ENCODE measurements at places on chromosomes 2 and 18.

GRCh38 chr2:239944694-239945551, 80.2 kb downstream of the NDUFA10 start:
- no peak for DNase-seq

DNA sequence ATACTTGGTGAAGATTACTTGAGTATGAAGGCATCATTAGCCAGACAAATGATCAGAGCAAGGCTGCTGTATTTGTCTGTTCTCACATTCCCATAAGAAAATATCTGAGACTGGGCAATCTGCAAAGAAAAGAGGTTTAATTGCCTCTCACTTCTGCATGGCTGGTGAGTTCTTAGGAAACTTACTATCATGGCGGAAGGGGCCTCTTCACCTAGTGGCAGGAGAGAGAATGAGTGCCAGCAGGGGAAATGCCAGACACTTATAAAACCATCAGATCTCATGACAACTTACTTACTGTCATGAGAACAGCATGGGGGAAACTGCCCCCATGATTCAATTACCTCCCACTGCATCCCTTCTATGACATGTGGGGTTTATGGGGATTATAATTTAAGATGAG, 452.3 kb downstream of the GALR1 start:
- no peak for DNase-seq

DNA sequence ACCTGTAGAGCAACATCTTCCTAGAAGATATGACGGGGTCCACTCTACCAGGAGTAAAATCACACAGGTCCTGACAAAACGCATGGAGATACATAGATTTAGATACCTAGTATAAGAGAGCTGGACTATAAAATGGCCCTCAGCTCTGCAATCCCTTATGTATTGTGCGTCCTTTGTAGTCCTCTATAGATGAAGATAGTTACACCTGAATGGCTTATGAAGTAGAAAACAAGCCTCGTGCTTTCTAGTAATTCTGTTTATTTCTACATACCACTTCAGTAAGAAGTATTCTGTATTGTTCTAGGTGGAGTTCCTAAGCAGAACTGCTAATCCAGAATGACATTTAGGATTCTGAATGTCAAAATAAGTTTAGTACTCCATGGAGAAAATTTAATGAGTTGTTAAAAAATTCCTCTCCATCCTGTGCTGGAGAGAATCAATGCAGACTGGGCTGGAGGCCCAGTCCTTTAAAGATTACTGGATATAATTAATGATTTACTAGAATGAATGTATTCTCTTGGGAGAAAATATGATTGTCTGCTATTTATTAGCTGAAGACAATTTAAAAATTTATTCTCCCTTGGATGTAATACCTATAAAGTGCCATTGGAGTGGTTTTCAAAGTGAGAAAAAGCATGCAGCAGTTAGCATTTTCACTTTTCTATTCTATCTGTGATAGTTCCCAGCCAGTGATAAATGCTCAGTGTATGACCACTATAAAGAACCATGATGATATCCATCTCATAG, 147.3 kb upstream of the UNC80 start:
- no peak for DNase-seq

- DNase-seq: no peak
These were observed 1.7 kb downstream of the HOXD8 start for GRCh38 chr2:176130957-176131847.

- no peak for DNase-seq
These were observed 1.5 kb downstream of the RHOB start for GRCh38 chr2:20448246-20448976.

DNA sequence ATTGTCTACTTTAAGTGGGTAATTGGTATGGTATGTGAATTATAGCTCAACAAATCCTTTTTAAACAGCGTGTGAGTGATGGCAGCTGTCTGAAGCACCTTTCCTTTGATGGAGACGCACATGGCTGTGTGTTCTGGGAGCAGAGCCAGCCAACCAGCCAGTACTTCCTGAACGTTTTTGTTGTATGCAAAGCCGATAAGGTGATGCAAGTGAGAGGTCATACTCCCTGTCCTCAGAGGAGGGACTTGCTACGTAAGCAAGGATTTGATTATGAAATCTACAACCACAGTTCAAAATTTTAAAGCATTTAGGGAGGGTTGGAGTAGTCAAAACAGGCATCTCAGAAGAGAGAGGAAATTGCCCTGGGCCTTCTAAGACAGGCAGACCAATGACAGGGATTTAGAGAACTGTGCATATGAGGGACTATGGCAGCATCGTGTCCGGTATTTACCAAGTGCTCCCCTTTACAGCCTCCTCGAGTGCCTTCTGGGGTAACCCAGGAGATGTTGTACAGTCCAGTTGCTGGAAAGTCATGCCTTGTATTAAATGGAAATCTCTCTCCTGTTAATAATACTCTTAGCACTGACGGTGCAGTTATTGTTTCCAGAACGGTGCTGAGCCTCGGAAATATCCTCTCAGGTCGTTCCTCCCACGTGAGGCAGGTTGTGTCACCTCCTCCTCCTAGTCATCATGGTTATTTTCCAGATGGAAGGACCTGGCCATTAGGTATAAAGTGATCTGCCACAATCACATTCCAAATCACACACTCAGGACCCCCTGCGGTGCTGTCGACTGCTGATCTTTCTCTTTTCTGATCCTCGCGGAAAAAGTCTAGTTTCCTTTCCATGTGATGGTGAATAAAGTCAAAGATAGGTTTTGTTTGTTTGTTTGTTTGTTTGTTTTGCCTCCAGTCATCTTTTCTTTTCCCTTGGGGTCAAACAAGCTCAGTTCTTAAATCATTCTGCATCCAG, 28.4 kb downstream of the ARHGEF4 start:
- DNase-seq: no peak

DNA sequence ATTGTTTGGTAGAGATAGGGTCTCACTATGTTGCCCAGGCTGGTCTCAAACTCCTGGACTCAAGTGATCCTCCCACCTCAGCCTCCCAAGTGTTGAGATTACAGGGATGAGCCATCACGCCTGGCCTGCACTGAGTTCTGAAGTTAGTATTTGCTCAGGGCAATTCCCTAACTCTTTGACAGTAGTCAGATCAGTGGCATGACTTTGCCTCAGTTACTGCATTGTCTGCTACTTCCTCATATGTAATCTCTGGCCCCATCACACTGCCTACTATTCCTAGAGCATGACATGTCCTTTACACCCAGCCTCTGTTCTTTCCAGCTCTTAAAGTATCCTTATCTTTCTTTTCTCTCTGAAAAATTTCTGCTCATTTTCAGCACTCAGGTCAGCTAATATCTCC, 193.5 kb downstream of the LDLRAD4 start:
- no peak for DNase-seq

GRCh38 chr2:158546412-158547144, 89.8 kb downstream of the PKP4 start:
- DNase-seq: no peak

GRCh38 chr2:132860220-132860619, 190.2 kb upstream of the LYPD1 start:
- no peak for DNase-seq

- no peak for DNase-seq
These were observed 26.8 kb upstream of the SP3 start for GRCh38 chr2:173991856-173992588.

DNA sequence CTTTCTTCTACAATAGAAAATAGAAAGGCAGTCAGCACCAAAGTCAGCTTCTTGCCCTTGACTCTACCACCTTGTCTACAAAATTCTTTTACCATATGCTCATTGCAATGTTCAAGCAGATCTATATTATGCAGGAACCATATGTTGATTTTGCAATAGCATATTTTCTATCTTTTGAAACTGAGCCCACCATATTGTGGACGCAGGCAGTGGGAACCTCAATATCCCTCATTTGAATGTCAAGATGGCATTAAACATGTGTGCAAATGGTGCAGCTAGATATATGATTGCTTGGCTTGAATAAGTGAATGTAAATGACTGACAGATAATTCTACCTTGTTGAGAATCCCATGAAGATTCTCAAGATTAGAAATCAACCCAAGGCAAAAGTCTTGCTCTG, 412.7 kb upstream of the FSHR start:
- DNase-seq: no peak

DNA sequence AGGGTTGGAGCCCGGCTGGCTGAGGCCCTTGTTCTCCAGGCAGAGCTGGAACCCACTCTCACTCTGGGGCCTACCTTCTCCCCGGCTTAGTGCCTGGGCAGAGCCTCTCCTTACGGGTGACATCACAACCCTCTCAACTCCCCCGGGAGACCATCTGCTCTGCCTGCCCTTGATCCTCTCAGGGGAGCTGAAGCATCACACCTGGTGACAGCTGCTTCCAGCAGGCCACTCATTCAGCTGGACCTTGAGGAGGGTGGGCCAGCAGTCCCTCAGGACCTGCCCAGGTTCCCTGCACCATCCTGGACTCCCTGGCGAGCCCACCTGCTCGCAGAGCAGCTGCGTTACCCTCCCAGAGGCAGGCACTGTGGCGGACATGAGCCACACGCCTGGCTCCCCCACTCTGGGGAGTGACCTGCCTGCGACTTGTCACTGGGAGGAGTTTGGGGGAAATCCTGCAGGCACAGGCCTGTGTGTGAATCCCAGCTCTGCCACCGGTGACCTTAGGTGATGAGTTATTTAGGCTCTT, 13.1 kb downstream of the HS6ST1 start:
- no peak for DNase-seq

DNA sequence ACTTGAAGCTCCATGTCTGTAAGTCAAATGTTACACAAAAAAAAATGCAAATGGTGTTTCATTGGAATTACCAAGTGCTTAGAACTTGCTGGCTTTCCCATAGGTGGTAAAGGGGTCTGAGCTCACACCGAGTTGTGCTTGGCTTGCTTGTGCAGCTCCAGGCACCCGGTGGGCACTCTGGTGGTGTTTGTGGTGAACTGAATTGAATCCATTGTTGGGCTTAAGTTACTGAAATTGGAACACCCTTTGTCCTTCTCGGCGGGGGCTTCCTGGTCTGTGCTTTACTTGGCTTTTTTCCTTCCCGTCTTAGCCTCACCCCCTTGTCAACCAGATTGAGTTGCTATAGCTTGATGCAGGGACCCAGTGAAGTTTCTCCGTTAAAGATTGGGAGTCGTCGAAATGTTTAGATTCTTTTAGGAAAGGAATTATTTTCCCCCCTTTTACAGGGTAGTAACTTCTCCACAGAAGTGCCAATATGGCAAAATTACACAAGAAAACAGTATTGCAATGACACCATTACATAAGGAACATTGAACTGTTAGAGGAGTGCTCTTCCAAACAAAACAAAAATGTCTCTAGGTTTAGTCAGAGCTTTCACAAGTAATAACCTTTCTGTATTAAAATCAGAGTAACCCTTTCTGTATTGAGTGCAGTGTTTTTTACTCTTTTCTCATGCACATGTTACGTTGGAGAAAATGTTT, 97.9 kb upstream of the IL1R2 start:
- DNase-seq: no peak

DNA sequence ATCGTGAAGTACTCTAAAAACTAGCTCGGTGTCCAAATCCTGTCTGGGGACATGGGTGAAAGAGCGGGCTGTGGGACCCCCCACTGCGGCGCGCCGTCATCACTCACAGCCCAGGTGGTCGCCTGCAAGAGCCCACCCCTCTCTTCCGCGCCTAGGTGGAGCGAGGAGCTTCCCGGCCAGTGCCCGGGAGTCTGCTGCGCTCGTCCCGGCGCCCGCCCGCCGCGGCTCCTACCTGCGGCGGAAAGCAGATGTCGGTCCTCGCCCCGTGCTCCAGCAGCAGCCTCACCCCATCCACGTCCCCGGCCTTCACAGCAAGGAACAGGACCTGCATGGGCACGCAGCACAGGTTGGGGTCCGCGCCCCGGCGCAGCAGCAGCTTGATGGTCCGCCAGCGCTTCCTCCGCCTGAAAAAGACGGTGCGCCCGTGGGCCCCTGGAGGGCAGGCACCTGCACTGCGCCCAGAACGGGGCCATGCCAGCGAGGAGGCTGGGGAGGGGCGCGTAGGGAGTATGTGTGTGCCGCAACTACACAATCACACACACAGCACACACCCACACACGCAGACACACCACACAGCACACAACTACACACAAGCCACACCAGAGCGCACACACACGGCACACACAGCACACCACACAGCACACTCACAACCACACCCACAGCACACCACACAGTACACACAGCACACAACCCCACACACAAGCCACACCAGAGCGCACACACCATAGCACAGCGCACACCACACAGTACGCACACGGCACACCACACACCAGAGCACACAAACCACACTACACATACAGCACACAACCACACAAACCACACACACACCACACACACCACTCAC, 37.4 kb downstream of the ANKMY1 start:
- DNase-seq: no peak

GRCh38 chr2:176127774-176128072, 1.8 kb upstream of the HOXD8 start:
- DNase-seq: no peak

DNA sequence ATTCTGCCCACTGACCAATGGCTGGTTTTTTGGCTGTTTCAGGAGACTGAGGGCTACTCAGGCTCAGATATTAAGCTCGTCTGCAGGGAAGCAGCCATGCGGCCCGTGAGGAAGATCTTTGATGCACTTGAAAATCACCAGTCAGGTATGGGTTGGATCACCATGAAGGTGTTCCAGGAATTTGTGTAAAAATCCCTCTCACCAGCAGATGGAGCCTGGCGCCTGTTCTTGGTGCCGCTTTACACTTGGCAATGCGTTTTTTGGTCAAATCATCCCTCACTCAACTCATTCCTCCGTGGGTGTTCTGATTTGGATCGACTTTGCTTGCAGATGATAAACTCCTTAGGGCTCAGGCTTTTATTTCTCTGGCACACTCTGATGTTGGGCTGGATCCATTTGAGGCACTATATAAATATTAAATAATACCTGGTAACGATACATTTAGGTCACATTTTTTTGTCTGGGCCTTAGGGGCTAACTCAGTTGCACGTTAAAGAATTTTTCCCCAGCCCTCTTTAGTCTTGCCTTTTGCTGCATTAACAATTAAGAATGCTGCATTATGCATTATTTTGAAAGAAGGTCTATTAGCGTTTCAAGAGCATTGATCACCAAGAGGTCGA, 50.0 kb downstream of the HDHD2 start:
- peak; percentile 28 for DNase-seq

DNA sequence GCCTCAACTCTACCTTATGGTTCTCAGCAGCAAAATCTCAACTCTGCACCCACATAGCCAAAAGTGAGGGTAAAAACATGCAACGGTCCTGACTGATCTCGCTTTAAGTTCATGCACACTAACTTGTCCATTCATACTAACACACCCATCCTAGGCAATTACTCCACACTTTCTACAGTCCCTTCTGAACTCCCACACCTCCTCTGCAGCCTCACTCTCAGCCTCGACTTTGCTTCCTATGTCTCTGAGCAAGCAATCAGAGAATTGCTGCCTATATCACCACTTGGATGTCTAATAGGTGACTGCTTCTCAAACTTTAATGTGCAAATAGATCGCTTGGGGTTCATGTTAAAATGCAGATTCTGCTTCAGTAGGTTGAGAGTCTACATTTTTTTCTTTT, 7.8 kb upstream of the TMBIM1 start:
- no peak for DNase-seq
